ENCODE measurements at places on chromosomes 3 and 15.

- no peak for DNase-seq
These were observed 21.1 kb upstream of the MEIS2 start for GRCh38 chr15:37121492-37121891.

- no peak for DNase-seq
These were observed 16.7 kb upstream of the PPP1R2 start for GRCh38 chr3:195559723-195560409.

DNA sequence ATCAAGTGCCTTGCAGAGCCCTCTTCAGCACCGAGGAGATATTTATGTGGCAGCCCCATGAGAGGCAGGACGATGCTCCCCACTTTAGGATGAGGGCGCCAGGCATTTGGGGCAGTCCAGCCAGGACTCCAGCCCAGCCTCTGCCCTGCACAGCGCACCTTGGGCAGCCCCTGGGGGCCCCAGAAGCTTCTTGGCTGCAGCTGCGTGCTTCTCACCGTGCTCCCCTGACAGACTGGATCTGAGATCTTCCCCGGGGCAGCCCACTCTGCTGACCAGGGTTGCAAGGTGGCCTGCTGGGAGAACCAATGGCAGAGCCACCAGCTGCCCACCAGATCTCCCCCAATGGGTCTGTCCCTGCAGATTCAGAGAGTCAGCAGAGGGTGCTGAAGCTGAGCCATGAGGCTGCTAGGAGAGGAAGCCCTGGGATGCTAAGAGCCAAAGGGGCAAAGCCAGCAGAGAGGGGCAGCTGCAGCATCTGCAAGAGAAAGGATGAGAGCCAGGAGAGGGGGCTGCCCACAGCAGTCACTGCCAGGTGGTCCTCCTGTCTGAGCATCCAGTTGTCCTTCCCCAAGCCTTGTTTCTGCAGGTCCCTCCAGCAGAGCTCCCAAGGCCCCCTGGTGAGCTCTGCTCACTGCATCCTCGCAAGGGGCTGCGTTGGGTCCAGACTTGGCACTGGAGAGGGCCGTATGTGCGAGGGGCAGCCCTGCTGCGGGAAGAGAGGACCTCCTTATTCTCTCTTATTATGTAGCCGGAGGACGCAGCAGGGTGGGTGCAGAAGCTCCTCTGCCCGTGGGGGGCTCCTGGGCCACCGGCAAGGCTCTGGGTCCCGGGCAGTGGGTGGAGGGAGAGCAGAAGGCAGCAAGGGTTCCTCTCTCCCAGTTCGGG, 14.7 kb upstream of the KLF13 start:
- DNase-seq, result no peak

DNA sequence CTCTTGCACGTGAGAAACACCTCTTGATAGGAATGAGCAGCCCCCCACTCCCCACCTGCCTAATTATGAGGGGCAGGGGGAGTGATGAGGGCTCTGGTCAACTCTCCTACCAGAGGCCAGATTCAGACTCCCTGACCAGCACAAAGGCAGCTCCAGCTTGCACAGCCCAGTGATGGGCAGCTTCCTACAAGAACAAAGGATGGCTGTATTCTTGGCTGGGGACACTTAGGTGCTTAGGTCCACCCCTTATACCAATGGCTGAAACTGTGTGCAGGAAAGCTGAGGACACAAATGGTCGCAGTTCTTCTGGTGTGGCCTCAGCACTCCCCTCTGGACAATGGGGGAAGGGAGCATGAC, 81.8 kb downstream of the IQSEC1 start:
- no peak for DNase-seq

GRCh38 chr3:33834096-33834453, 35.6 kb downstream of the PDCD6IP start:
- no peak for DNase-seq

DNA sequence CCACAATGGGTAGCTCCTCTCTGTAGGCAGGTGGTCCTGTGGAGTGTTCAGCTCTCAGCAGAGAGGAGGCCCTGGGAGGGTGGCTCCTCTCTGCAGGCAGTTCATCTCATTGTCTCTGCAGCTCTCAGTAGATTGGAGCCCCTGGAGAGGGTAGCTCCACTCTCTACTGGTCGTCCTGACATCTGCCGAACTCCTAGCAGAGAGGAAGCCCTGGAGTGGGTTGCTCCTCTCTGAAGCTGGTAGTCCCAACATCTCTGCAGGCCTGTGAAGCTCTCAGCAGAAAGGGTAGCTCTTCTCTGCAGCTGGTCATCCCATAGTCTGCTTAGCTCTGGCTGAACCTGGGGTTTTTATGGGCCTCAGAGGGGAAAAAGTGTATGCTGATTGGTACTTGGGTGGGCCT, 50.8 kb downstream of the EFCAB12 start:
- DNase-seq, result no peak
